ENCODE measurements at places on chromosomes 5 and 9.
A peak's percentile ranks its signal among the peaks of the same experiment; 100 is the strongest.

GRCh38 chr9:125497906-125498305 lies 209.1 kb downstream of the MAPKAP1 start:
- no peak for DNase-seq

DNA sequence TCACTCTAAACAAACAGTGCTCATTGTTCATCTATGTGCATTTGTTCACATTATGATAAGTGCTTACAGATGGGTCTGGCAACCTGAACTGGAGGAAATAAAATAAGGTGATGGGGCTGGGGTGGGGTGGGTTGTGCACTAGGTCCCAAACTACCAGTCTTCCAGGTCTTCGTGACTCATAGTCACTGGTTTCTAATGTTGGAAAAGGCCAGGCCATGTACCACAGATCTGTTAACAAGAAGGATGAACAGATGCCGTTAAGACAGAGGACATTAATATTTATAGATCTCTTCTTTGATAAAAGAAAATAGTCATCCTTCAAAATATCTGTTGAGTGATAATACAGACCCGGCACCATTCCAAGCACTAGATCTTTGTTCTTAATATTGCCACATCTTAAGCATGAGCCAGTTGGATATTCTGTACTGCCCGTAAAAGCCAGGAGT lies 71.4 kb upstream of the STARD4 start:
- DNase-seq = no peak

GRCh38 chr9:129865668-129866320 lies 30.5 kb downstream of the USP20 start:
- DNase-seq = no peak

DNA sequence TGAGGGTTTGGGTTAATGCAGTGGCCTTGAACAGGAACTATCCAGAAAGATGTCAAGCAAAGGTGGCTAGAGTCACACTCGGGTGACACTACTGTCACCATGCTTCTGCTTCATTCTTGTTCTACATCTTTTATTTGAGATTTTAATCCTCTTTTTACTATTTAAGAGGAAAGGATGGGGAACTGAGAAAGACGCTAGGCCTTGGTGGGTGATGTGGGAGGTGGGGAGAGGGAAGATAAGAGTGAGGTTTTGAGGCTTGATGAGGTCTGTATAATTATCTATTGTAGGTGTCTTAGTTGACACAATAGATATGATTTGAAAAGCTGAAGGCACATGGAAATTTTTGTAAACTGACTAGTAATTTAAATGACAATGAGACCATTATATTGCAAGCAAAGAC lies 3.5 kb upstream of the BASP1 start:
- DNase-seq = no peak

- no peak for DNase-seq
Measured at GRCh38 chr5:90709323-90710155, 150.9 kb downstream of the ADGRV1 start.

- no peak for DNase-seq
Measured at GRCh38 chr9:77005216-77005615, 14.2 kb upstream of the FOXB2 start.

DNA sequence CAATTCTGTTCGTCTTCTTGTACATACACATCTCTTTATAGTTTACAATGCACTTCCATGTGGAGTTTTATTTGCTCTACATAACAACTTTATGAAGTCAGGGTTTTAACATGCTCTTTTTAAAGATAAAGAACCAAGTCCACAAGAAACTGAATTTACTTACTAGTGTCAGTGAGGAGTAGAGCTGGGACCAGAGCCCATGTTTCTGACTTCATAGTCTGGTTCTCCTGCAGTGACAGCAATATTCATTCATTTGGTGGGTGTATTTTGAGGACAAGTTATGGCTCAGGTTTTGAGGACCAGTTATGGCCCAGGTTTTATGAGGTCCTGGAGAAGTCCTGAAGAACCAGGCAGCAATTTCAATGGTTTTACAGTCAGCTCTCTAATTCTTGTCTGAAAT lies 481.9 kb upstream of the TNC start:
- no peak for DNase-seq

DNA sequence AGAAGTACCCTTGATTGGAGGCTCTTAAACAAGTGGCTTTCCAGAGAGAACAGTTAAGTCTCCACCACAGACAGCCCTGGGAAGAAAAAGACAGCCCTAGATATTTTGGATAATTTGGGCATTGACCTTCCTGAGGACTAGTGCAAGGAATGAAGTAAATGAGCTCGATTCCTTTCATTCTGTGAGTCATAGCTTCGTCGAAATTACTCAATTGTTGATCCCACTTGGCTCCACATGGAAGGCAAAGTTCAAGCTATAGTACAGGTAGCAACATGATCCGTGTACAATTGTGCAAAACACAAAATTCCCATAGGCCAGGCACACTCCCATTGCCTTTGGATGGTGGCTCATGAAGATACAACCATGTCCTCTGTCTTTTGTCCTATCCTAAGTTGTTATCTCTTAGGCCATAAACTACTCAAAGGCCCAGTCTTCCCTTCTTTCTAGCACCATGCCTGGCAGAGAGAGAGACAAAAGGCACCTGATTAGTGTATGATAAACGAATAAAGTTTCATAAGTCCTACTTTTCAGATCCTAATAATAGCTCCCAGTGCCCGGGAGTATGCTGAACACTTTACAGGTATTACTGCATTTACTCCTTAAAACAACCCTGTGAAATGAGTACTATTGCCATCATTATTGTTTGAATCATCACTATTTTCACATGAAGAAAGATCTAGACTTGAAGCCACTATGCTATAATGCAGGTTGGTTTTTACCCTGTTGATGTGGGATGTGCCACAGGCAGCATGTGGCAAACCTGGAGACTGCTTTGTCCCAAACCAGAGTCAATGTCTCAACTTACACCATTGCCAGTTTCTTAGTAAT lies 116.7 kb upstream of the RANBP3L start:
- DNase-seq = no peak

DNA sequence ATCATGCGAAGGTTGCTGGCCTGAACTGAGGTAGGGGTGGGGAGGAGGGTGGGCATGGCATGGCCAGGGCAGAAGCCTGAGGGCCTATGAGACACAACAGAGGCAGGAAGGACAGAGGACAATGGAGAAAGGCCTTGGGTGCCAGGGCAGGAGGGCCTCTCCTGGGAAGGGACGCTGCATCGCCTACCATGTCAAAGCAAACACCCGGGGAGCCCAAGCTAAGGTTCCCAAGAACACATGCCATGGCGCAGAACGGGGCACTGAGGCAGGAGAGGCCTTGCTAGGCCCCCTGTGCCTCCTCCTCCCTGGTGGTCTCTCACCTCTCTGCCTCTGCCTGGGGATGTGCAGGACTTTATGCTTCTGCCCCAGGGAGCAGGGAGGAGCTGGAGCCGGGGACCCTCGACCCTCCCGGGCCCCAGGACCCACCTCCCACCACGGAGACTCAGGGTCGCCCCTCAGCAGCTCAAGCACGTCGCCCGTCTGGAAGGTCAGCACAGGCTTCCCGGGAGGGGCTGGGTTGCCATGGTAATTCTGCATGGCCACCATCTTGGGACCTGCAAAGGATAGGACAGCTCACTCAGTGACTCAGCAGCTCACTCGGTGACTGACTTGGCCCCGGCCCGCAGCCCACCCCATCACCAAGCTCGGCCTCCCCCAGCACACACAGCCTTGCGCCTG lies 40.3 kb upstream of the SARDH start:
- DNase-seq = no peak

DNA sequence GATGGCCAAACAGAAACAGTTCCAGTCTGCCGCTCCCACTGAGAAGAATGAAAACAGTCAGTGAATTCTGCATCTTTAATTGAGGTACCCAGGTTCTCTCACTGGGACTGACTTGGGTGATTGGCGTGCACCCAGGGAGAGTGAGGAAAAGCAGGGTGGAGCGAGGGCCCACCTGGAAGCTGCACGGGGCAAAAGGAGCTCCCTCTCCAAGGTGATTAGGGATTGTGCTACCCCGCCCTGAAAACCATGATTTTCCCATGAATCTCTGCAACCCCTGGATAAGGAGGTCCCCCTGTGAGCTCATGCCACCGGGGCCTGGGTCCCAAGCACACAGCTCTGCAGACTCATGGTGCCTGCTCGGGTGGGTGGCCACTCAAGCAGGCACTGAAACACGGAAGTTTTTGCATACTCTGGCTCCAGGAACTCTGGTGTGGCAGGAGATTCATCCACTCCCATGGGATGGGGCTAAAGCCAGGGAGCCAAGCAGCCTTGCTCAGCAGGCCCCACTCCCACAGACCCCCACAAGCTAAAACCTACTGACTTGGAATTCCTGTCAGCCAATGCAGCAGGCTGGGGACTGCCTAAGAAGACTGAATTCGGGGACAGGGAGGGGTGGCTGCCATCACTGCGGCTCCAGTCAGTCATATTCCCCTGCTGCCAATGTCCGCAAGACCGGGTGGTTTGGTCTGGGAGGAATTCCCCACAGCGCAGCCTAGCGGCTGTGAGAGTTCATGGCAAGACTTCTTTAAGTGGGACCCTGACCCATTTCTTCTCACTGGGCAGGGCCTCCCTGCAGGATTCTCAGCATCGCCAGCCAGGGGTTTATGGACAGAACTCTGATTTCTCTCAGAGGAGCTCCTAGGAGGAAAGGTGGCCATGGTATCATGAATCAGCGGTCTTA lies 652.2 kb upstream of the RGMB start:
- no peak for DNase-seq

DNA sequence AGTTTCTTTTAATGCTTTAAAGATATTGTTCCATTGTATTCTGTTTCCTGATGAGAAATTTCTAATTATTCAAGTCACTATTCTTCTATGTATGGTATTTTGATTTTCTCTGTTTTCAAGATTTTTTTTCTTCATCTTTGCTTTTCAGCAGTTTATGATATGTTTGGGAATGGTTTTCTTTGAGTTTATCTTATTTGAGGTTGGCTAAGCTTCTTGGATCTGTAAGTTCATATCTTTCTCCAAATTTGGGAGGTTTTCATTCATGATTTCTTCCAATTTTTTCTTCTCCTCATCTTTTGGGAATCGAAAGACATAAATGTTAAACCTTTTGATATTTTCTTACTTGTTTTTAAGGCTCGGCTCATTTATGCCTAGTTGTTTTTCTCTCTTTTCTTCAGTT lies 184.9 kb downstream of the ZSWIM6 start:
- no peak for DNase-seq

DNA sequence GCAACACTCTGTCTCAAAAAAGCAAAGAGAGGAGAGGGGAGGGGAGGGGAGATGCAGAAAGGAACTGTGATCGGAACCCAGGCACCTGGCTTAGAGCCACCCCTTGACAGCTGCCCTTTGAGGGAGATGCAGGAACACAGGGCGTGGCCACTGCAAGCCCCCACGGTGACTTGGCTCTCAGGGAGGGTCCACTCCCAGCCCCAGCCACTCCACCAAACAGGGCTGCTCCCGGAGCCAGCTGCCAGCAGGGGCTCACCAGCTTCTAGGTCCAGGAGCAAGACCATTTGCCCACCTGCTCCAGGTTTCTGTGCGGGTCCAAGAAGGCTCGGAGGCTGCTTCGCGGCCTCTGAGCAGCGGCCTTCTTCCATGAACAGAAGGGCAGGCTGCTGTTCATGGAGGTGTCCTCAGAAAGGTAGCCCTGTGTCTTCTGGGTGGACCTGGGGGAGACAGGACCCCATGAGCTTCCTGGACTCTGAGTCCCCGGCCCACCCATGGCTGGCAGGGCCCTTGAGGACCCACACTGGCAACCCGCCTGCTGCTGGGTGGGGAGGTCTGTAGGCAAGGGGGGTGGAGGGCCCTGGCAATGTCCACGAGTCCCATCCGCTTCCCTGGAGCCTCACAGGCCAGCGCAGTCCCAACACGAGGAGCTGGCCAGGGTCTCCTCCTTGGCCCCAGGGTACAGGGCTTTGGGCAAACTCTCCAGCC lies 7.9 kb downstream of the C9orf50 start:
- DNase-seq = no peak

GRCh38 chr9:34802916-34803315 lies 93.0 kb upstream of the CCL21 start:
- DNase-seq = no peak

- no peak for DNase-seq
Measured at GRCh38 chr9:130182381-130182909, 10.2 kb downstream of the NCS1 start.

DNA sequence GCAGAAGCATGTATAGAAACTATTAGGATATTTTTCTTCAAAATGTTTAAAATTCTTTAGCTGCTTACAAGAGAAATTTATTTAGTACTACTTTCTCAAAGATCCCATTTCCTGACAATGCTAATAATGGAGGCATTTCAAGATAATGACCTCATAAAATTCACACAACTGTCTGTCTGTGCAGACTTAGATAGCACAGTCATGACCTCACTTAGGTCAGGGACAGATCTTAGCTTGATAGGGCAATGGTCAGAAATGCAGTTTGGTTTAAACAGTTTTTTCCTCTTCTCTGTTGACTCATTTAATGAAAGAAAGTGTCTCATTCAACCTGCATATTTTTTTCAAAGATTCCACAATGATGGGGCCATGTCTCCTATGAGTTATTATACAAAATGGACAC lies 128.4 kb downstream of the GRIA1 start:
- no peak for DNase-seq

- DNase-seq = peak; percentile 10
Measured at GRCh38 chr9:101601904-101602765, 7.4 kb upstream of the PPP3R2 start.

GRCh38 chr9:126628969-126629674 lies 15.4 kb downstream of the LMX1B start:
- DNase-seq = no peak

DNA sequence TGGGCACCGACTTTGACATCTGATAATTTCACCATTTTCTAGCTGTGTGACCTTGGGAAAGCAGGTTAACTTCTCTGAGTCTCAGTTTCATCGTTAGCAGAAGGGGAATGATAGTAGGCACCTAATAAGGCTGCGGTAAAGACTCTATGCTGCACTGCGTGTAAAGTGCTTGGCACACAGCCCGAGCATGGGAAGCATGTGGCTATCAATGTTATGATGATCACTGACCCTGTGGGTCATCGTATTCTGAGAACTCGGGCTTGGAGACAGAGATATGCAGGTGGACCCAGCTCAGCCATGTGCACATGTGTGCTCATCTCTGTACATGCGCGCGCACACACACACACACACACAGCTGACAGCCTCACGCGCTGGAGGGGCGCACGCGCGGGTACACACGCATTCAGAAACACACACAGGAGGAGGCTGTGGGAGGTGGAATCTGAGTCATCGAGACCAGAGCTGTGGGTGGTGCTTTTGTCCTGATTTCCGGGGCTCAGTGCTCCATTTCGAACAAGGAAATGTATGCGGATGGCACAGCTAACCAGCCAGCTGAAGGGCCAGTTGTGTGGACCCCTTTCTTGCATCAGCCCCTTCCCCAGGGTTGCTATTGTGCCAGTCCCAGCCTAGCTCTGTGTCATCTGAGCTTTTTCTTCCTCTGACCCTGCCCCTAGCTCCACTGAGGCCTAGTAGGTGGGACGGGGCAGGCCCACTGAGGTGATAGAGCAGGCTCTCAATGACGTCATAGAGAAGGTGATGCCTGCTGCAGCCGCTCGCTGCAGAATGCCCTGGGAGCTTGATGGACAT lies 11.1 kb upstream of the ARAP3 start:
- peak; percentile 44 for DNase-seq

Data from stimulated activated naive CD8-positive, alpha-beta T cell treated with anti-CD3 and anti-CD28 coated beads, Interleukin-15, amount 100 ng/mL, for 72 hours (primary cell).